AG09319 (cell line): ENCODE measurements at places on chromosomes 7 and 10.

GRCh38 chr10:91590142-91590903 lies 42.5 kb downstream of the PPP1R3C start:
- peak; percentile 87 for DNase-seq

- no peak for DNase-seq
Measured at GRCh38 chr7:78063758-78064157, 265.2 kb downstream of the PHTF2 start.

- no peak for DNase-seq
Measured at GRCh38 chr10:55979203-55979602, 381.9 kb downstream of the ZWINT start.

DNA sequence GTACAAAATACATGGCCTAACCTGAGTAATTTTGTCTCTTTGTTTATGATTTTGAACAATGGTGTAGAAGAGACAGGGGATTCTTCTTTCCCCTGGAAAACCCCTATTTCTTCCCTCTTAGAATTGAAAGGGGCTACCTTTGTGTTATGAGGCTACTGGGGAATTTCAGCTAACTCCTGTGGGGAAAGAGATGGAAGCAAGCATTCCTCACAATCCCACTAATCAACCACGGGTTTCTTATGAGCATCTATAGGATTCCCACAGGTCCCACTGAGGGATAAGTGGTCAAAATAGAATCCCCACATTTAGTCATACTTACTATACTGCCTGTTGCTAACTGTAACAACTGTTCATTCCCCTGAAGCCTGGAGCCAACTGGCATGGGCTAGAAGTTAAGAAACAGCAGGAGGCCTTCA lies 32.2 kb upstream of the ITGB8 start:
- no peak for DNase-seq

- DNase-seq = no peak
Measured at GRCh38 chr7:80439894-80440821, 71.7 kb downstream of the GNAT3 start.

- DNase-seq = peak; percentile 84
Measured at GRCh38 chr7:151503902-151504714, 15.6 kb downstream of the RHEB start.

GRCh38 chr10:68330852-68331454 lies 911 bp upstream of the HNRNPH3 start:
- DNase-seq = no peak

- DNase-seq = no peak
Measured at GRCh38 chr10:132162021-132162531, 24.7 kb upstream of the DPYSL4 start.

DNA sequence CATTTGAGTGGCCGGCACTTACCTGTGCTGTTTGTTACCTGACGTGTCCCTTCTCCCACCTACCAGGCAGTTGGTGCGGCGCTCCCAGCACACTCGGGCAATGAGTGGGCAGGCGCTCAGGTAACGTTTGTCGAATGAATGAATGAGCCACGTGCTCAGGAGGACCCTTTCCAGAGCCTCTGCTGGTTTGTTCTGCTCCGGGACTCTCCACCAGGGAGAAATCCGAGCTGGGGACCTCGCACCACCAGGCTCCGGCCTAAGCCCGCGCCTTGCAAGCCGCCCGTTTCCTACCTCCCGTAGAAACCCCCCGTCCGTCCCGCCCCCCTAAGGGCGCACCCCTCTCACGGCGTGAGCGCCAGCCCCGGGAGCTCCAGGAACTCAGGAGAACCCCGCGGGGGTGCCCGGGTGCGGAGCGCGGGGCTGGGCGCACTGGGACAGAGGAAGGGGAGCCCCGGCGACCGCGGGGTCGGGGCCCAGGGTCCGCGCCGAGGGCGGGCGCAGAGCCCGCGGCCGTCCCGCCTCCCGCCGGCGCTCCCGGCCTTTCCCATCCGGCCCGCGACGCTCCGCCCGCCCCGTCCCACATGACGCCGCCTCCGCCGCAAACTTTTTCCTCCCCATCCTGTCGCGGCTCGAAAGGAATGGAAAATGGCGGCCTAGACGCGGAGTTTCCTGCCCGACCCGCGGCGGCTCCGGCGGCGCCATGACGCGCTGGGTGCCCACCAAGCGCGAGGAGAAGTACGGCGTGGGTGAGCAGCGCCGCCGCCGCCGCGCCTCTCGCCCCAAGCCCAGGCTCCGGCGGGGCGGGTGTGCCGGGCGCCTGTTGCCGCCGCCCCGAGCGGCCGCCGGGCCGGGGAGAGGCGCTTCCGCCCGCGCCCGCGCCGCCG lies at the start of gene DOCK1:
Gene DOCK1, plus strand, starts transcription at position 611 of the 884 bp plus-strand sequence. Its CDS starts 90 bp downstream, at position 701.
- peak; percentile 24 for DNase-seq

- no peak for DNase-seq
Measured at GRCh38 chr7:18393465-18394118, 102.0 kb upstream of the HDAC9 start.

DNA sequence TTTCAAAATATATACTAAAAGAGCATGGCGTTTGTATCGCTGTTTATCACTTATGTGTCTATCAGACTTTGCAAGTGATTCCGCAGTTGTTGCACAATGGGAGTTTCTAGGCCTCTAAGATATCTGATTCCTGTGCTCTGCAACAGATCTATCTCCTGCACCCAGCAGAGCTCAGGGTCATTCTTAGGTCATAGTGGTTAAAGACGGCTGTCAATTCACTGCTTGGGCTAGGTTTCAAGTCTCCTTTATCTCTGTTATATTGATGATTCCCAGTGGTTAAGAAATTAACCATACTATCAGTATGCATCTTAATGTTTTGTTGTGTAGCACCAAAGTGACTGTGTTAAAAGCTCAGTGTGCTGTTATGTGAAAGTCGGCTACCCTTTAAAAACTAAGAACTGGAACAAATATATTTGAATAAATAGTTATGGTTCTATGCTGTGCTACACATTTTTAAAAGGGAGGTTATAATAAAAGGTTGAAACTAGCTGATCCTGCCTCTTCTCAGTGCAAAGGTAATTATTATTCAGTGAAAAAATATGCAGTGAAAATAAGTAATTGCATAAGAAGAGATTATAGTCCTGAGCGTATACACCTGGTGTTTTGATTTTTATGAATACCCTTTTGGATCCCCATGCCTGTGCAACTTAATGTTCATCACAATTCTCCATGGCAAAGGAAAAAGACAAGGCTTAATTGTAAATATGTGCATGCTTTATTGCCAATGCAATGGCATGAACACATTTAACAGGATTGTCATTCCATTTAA lies 24.0 kb downstream of the HOXA1 start:
- DNase-seq = no peak

DNA sequence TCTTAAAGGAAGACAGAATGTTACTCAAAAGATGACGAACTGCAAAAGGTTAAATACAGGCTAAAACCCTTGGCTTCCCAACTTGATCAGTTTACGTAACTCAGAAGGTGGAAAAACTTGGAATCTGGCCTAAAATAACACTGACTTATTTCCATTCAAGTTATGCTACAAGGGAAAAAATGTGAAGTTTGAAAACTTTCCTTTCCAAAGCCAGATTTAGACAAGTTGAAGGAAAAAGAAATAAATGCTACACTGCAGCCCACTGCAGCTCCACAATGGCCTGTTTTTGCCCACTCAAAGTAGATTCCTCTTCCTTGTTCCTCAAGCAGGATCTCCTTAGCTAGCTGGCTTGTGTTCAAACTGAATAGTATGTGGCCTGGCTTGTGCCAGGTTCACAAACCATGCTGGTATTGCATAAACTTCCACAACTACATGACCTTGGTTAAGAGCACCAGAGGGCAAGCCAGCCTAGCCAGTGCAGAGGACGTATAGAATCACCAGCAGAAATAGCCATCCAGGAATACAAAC lies 166.2 kb downstream of the CPEB3 start:
- DNase-seq = peak; percentile 43

- DNase-seq = no peak
Measured at GRCh38 chr10:129365767-129366402, 101.2 kb upstream of the MGMT start.

DNA sequence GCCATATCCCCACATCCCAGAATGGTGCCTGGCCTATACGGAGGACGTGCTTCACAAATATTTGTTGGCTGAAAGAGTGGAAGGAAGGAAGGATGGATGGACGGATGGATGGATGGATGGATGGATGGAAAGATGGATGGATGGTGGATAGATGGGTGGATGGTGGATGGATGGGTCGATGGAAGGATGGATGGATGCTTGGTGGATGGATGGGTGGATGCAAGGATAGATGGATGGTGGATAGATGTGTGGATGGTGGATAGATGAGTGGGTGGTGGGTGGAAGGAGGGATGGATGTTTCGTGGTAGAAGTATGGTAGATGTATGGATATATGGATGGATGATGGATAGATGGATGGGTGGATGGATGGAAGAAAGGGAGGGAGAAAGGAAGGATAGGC lies 10.8 kb downstream of the CHAT start:
- no peak for DNase-seq

GRCh38 chr7:30178748-30179436 lies 44.1 kb downstream of the MTURN start:
- no peak for DNase-seq

- no peak for DNase-seq
Measured at GRCh38 chr7:111388912-111389311, 173.4 kb downstream of the IMMP2L start.

DNA sequence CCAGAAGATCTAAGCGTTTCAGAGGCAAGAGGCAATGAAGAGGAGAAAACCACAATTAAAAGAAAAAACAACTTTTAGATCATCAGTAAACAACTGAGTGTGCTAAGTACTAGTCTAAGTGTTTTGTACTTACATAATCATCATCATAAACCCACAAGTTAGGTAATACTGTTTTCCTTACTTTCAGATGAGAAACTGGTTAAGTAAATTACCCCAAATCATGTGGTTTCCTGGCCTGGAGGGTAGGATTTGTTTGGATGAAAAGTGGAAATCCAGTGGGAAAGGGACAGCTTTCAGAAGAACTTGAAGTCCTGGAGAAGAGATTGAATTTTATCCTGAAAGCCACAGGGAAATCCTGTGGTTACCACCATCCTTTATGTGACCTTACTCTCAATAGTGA lies 463.3 kb downstream of the LRMDA start:
- no peak for DNase-seq

GRCh38 chr10:68829521-68829920 lies 2.2 kb downstream of the STOX1 start:
- DNase-seq = no peak

DNA sequence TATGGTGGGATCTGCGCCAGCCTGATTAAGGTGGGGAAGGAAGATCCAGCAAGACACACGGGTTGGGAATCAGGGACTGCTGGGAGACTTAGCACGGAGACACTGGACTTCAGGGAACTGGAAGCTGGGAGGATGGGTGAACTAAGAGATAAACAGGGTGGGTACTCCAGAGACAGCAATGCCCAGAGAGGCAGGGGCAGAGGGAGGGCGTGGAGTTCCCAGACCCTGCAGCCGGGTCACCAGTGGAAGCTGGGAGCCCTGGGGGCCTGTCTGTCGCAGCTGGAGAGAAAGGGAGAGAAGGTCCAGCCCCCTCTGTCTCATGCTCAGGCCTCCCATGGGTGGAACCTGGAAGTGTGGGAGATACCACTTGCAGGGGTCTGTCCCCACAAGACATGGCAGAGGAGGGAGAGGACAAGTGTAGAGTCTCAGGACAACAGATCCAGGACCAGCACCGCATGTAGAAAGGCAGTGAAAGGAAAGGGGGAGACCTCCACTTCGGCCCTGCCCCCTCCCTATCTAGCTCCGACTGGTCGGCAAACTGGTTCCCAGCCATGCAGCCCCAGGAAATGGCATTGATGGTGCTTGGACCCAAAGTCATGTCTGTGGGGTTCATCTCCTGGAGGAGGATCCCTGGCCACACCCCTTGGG lies 44.4 kb downstream of the AOC1 start:
- DNase-seq = no peak

DNA sequence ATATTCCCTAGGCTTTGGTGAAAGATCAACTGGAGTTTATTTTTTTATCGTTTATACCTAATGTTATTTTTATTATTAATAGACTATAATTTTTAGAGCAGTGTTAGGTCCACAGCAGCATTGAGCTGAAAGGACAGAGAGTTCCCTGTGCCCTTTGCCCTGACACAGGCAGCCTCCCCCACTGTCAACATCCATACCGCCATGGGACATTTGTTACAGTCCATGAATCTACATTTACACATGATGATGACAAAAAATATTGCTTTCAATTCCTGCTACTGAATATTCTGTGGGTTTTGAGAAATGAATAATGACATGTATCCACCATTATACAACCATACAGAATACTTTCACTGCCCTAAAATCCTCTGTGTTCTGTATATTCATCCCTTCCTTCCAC lies 1297.5 kb upstream of the SORCS1 start:
- DNase-seq = no peak

DNA sequence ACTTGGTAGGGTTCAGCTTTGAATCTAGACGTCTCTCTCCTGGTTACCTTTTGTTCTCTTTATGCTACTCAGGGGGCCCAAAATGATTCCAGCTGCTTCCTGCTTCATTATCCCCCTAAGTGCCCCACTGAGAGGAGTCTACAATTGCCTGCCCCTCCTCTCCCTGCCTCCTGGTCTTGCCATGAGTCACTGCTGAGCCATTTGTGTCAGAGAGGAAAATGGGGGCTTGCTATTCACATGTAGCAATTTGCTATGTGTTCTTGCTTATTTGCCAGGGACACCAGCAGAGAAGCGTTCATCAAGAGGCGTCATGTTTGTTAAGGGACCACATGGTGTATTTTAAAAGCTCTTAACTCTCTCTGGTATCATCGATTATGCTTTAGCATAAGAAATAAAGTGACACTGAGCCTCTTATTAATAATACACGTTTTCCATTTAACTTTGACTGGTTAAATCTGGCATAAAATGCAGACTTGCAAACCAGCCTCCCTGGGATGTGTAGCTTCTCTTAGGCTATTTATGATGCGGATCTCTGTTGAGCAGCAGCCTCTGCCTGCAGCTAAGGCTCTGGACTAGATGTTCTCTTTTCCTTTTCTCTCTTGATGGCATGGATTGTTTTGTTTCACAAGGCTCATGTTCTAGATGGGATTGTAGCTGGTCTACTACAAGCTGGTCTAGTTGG lies 239.3 kb downstream of the AUTS2 start:
- no peak for DNase-seq

- no peak for DNase-seq
Measured at GRCh38 chr7:99308461-99309074, 17.1 kb upstream of the ARPC1A start.

GRCh38 chr10:52897162-52897561 lies 124.6 kb upstream of the MBL2 start:
- no peak for DNase-seq

GRCh38 chr10:29257106-29257783 lies 31.6 kb upstream of the LYZL1 start:
- no peak for DNase-seq

GRCh38 chr10:98617906-98618520 lies 171.3 kb upstream of the HPS1 start:
- no peak for DNase-seq

GRCh38 chr10:369221-369683 lies 234.0 kb downstream of the ZMYND11 start:
- DNase-seq = no peak

DNA sequence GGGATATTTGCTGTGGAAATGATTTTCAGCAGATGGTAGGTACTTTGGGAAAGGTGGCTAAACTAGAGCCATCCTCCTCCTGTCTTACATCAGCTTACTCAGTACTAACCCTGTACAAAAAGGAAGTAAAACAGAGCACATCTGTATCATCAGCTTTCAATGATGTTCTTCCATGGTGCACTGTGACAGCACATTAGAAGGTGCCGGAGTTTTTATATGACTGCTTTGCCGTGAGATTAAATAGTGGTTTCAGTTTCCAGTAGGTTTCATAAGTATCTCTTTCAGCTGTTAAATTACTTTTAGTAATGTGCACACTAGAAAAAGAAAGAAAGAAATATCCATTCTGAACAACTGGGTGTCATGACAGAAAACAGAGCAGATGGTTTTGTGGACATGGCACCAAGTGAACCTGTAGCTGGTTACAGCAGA lies 86.5 kb downstream of the ARID5B start:
- no peak for DNase-seq

- no peak for DNase-seq
Measured at GRCh38 chr7:142348100-142348499, 90.2 kb upstream of the PRSS58 start.
